GM10248 (cell line): ENCODE measurements at places on chromosomes 16 and 17.

DNA sequence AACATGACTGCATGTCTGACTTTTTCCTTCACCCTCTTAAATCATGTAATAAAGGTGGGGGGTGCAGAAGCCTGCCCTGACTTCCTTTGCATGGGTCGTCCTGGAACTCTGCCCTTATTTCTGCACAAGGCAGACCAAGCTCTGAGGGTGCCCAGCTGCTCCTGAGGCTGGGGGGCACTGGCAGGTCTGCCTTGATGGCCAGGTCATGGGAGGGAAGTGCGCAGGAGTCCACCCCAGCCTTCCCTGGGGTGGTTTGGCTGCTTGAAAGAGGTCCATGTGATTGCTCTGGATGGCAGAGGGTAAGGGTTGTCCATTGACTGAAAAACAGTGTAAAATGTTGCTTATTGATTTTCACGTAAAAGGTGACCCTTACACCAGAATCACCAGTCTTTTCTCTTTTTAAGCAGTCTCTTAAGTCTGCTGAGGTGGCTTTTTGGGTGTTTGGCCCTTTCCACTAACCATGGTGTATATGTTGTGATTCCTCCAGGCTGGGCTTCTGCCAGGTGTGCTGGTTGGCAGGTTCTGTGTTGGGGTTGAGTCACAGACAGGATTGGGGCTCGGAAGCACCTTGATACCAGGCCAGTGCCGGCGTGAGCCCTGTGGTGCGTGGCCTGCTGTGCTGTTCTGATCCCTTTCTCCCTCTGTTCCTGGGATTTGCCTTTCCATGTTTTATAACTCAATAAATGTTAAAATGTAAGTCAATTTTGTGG is 19.4 kb downstream of the DHX38 start:
- DNase-seq, result peak; percentile 13

- no peak for DNase-seq
Measured at GRCh38 chr17:39283896-39284295, 58.2 kb upstream of the STAC2 start.

DNA sequence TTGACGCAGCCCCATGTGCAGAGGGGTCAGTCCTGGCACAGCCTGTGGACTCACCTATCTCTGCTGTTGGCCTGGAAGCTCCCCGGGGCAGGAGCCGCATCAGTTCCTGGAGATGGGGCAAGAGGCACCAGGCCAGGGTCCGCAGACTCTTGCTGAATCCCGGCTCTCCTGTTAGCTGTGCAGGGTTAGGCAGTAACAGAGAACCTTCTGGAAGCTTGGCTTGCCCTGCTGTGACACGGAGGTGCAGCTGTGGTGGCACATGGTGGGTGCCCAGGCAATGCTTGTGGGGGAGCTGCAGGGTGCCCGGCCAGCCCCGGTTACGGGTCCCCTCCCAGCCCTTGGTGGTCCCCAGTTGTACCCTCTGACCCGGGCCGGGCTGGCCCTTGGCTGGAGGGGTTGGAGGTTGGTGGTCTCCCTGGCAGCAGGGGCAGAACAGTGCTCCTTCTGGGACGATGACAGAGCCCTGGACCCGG is 26.0 kb upstream of the ZNF469 start:
- no peak for DNase-seq

DNA sequence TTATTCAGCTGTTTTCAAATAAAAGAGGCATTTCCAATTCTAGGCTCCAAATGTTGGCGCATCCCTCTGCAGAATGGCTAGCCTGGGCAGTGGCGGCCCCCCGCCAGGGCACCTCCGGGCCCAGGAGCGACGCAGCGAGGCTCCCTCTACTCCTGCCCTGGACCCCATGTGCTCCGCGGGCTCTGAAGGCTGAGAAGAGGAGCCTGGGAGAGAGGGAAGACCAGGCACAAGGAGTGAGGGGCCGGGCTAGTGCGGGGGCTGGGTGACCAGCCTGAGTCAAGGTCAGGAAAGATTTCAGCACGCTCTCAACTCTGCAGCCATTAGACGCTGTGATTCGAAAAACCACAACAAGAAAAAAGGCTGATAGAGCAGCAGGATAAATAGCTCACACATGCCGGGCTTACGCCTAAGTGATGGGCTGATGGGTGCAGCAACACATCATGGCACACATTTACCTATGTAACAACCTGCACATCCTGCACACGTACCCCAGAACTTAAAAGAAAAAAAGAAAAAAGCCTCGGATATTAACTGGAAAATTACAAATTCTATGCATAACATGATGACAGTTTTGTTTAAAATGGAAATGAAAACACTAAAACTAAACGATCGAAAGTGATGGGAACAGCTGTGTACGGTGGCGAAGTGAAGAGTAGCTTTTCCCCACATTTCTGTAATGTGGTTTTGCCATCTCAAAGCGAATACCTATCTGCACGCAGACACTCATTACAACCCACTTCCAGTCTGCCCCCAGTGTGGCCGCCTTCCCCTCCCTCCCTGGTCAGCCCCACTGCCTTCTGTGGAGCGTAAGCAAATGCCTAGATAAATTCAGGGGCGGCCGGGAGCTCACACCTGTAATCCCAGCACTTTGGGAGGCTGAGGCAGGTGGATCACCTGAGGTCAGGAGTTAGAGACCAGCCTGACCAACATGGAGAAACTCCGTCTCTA is 44.4 kb downstream of the MAP1LC3B start:
- no peak for DNase-seq

GRCh38 chr16:83615141-83615952 is 192.4 kb upstream of the HSBP1 start:
- no peak for DNase-seq

GRCh38 chr16:1511662-1512569 is 18.8 kb downstream of the TELO2 start:
- DNase-seq, result no peak

DNA sequence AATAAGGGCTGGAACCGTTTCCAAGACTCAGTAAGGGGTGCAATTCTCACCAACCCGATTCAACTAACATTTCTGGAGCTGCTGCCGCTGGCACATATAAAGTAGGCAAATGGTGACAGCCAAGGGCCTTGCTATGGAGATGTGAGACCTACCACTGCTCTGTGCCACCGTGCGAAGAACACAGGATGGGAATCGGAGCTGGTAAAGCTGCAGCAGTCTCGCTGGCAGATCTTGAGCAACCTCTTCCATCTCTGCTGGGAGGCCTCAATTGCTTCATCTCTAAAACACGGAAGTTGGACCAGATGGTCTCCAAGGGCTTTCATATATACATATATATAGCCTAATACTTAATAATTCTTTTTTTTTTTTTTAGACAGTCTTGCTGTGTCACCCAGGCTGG is 128.9 kb upstream of the RCVRN start:
- DNase-seq, result no peak

- DNase-seq, result peak; percentile 80
Measured at GRCh38 chr17:35368081-35368830, 5.2 kb downstream of the SLFN11 start.

DNA sequence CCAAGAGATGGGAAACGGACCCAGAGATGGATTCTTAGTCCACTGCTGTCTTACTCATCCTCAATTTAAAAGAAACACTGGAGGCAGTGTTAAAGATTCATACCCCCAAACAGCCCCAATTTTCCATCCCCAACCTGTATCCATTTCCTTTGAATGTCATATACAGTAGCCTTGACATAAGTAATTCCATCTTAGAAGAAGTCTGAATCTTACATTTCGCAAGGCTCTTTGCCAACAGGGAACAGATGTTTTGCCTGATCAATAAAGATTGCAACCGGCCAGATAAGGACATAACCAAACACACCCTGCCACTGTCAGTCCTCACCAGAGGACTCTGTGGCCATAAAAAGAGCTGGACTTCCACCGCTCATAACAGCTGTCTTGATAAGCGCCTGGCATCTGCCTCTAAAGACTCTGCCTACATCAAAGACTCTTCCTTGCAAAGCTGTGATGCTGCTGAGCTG is 59.0 kb upstream of the MED9 start:
- no peak for DNase-seq

DNA sequence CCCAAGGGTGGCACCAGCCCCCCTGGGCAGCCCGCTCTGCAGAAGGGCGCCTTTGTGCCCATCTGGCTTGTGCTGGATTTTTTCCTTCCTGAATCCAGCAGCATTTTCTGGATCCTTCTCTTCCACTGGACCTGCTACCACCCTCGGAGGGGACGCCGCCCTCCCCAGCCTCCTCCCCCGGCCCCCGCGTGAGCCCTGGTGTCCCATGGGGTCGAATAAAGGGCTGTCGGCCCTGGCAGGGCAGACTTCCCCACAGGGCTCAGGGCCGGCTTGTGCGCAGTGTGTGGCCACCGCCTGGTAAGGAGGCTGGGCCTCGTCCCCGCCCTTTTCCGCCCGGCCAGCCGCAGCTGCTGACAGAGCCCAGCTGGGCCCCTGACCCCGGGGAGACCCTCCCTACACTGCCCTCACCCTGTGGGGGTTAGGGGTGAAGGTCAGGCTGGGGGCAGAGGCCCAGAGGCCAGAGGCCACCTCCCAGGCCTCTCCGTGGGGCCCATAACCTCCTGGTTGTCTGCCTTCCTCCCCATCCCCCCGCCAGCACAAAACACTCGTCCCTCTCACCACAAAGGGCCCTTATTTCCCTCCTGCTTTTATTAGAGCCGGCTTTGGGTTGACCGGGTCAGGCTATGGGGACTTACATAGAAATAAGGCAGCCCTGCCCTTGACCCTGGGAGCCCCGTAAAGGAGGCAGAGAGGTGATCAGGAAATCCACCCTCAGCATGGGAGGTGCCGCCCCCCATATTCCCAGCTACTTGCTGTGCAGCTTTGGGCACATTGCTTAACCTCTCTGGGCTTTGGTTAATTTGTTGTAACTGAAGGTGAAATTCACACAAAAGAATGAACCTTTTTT is 179.3 kb upstream of the CIBAR2 start:
- no peak for DNase-seq

DNA sequence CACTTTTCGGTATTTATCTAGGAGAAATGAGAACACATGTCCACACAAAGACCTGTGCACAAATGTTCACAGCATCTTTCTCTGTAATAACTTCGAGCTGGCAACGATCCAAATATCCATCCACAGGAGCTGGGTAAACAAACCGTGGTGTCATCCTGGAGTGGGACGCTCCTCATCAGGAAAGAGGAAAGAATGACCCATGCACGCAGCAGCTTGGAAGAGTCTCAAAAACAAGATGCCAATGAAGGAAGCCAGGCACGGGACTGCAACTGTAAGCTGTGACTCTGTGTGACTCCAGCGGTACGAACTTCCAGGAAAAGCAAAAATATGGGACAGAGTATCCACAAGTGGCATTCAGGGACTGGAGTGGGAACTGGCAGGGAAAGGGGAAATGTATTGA is 36.7 kb upstream of the CIBAR2 start:
- DNase-seq, result no peak

- no peak for DNase-seq
Measured at GRCh38 chr17:16418685-16419068, 3.3 kb downstream of the TRPV2 start.

DNA sequence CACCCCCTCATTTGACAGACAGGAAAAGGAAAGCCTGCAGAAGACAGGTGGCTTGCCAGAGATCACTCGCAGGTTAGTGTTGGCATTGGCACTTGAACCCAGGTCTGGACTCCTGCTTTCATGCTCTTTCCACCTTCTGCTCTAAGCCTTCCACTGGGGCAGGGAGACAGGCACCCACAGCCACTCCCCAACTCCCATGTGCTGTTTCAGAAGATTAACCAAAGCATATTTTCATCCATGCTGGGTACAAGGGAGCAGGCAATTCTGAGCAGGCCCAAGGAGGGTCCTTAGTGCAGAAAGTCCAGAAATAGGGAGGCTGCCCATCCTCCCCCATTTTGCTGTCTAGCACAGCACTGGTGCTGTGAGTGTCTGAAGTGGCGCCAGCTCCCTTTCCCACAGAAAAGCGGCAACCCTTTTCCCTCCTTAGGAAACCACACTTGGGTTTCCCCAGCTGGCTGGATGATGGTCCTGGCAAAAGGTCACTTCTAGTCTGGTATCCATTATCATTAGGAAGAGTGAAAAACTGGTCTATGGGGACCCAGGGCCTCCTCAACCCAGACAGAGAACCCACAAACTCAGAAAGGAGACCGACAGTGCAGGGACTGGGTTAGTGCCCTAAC is 2.0 kb upstream of the CAVIN1 start:
- no peak for DNase-seq

GRCh38 chr17:33732116-33732515 is 439.0 kb upstream of the ASIC2 start:
- DNase-seq, result no peak

DNA sequence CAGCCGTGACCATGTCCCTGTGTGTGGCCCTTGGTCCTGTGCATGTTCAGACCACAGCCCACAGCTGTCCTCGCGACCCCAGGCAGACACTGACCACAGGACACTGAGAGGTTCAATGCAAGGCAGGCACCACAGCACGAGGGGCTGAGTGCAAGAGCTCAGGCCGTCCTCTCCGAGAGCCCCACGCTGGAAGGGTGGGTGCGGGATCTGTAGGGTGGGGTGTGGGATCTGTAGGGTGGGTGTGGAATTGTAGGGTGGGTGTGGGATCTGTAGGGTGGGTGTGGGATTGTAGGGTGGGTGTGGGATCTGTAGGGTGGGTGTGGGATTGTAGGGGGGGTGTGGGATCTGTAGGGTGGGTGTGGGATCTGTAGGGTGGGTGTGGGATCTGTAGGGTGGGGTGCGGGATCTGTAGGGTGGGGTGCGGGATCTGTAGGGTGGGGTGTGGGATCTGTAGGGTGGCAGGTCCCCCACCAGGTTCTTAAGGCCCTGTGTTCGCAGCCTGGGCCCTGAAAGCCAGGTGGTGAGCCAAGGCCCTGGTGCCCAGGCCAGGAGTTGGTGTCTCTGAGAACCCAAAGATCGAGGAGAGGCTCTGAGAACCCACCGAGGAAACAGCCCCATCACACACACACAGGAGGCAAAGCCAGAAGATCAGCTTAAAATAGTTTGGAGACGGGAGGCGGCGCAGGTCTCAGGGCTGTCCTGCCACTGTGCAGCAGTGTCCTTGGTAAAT is 48.2 kb downstream of the METRNL start:
- DNase-seq, result no peak

DNA sequence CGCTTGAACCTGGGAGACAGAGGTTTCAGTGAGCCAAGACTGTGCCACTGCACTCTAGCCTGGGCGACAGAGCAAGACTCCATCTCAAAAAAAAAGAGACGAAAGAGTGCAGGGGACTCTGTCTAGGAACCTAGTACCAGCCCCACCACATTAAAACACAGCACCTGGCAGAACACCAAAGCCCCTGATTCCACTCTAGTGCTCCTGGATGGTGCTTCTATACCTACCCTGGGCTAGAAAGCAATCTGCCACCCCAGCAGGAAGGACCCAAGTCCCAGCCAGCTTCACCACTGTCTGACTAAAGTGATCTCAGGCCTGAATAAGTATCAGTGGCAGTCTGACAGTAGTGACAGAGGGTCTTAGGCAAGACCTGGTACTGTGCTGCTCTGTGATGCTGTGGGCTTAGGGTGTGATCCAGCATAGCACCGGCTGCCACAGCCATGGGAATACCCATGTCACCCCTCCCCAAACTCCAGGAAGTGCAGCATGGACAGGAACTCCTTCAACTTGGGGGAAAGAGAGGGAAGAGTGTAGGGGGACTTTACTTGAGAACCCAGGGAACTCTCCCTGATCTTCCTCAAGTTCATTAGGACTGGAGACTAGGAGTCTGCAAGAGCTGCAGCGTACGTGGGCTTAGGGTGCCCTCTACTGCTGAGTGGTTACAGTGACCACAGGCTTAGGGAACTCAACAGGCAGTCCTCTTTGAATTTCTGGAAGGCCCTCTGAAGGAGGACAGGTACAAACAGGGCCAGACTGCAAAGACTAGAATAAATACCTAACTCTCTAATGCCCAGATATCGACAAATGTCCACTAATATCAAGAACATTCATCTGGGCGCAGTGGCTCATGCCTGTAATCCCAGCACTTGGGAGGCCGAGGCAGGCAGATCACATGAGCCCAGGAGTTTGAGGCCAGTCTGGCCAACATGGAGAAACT is 30.0 kb upstream of the RNF43 start:
- DNase-seq, result peak; percentile 70

- no peak for DNase-seq
Measured at GRCh38 chr17:26809033-26809432, 484.9 kb upstream of the WSB1 start.

GRCh38 chr16:4539716-4540284 is 1.2 kb upstream of the CDIP1 start:
- no peak for DNase-seq
